ENCODE measurements at places on chromosomes 3 and 15.

DNA sequence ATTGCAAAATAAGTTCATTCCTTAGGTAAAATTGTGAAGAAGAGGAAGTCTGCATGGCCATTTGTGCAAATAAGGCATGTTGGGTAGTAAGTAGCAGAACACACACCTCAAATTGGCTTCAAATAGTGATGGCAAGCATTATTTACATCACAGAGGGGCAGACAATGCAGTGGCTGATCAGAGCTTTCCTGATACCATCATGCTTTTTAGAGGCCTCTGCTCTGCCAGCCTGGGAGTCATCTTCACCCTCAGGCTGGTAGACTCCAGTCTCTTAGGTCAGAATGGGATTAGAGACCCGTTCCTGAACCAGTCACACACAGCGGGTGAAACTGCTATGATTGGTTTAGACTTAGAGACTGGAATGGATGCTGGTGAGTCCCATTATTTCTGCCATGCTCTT is 396.0 kb upstream of the MCTP2 start:
- DNase-seq, result no peak

GRCh38 chr15:68252925-68253534 is 23.5 kb upstream of the CLN6 start:
- DNase-seq, result peak; percentile 69

- DNase-seq, result no peak
Observed at GRCh38 chr3:13161771-13162535, 88.7 kb upstream of the IQSEC1 start.

DNA sequence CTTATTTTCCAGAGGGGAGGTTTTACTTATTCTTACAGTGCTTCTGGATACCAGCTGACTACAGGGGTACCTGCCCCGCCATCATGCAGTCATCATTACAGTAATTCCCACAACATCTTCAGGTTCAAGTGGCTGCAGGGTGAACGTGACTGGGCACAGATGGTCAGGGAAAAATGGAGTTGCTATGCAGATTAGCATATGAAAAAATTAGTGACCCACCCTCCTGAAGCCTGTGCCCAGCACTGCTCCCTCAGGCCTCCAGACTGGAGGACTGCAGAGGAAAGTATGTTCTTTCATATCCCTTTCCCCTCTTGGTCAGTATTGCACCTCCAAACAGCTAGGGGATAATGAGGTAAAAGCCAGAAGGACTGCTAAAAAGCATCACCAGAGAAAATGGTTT is 937.9 kb downstream of the TUSC7 start:
- DNase-seq, result no peak

- no peak for DNase-seq
Observed at GRCh38 chr3:101203411-101203810, 117.0 kb downstream of the IMPG2 start.

- DNase-seq, result no peak
Observed at GRCh38 chr3:186971578-186971977, 41.3 kb downstream of the ST6GAL1 start.

DNA sequence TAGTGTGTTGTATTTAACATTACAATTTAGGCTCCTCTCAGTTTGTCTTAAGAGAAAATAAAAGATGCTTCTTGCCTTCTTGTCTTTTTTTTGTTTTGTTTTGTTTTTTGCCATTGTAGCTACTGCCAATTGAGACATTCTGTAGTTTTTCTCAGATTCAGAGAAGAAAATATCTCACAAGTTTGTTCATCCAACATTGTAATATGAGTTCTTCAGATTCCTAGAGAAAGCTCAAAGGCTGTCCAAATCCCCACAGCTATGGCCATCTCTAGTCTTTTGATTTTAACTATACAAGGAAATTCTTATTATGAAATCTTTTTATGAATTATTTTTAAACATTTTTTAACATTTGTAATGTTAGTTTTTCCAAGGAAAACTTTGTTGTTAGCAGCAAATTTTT is 264.7 kb downstream of the RBMS3 start:
- DNase-seq, result no peak

DNA sequence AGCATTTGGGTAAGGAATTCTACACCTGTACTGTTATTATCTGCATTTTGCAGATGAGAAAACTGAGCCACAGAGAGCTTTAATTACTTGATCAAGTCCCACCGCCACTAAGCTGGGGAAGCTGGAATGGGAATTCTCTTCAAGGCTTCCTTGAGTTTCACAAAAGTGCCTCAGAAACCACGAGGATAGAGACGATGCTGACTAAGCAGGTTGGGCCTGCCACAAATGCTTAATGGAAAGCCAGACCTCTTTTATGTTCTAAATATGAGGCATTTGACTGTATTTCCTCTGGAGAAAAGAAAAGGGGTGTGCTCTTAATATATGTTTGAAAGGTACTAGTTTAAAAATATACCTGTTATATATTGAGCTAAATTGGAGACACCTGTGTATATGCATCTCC is 34.7 kb downstream of the ADAMTS9 start:
- no peak for DNase-seq

DNA sequence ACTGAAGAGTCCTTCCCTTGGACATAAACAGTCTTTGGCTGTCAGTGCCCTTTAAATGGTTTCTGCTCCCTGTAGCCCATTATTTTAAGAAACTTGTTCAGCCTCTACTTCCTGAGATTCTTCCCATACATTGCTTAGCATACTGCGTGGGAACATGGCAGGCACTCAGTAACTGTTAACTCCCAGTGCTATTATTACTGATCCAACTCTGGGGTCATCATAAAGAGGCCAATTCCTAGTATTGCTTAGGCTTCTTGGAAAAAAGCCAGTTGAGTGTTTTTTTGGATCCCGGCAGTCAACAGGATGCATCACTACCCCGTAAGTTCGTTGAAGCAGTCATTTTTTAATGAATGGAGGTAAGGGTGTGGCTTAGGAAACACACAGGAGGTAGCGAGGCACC is 206.2 kb upstream of the ADAMTS9 start:
- no peak for DNase-seq

- DNase-seq, result no peak
Observed at GRCh38 chr15:100150906-100151305, 190.9 kb downstream of the ADAMTS17 start.

DNA sequence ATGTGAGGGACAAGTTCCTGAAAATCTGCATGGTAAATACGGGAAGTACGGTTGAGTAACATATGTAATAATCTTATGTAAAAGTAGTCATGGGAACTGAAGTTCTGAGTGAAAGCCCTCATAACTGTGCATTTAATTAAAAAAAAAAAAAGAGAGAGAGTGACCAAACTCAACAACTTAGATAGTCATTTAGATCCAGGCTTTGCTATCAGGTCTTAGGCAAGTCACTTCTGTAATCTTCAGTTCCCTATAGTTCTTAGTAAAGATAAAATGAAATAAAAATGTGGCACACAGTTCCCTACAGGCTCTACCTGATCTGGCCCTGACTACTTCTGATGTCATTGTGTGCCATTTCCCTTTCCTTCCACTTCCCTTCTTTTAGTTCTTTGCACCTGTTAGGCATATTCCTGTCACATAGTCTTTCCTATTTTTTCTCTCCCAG is 15.0 kb downstream of the RNF111 start:
- no peak for DNase-seq

DNA sequence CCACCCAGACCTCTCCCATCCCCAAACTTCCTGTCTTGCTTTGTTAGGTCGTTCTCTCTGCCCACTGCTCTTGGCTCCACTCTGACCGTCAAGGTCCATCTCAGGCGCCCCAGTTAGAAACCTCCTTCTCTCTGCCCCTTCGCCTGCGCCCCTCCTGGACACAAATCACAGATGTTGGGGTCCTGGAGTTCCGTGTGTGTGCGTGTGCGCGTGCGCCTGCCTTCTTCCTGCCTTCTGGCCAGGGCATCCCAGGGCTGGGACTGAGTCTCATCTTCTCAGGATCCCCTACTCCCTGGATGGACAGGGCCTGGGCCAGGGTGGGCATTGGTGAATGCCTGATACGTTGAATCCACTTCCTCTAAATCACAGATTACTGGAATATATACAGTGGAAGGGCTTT is 869 bp downstream of the ACSBG1 start:
- DNase-seq, result no peak

DNA sequence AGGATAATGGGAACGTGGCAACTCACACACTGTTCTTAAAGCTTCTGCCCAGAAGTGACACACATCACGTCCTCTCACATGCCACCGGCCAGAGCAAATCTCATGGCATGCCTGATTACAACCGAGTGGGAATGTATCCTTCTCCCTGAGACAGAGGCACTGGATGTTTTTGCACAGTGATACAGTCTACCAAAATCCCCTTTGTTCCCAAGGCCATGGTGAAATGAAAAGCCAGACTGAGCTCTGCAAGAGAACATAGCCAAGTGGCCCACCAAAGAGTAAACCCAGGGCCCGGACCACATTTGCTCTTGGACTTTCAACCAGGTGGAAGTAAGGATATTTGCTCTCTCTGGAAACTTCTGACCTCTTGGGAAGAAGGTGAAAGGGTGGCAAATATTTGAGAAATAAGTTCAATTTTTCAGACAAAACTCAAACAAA is 186.2 kb upstream of the STT3B start:
- DNase-seq, result no peak

DNA sequence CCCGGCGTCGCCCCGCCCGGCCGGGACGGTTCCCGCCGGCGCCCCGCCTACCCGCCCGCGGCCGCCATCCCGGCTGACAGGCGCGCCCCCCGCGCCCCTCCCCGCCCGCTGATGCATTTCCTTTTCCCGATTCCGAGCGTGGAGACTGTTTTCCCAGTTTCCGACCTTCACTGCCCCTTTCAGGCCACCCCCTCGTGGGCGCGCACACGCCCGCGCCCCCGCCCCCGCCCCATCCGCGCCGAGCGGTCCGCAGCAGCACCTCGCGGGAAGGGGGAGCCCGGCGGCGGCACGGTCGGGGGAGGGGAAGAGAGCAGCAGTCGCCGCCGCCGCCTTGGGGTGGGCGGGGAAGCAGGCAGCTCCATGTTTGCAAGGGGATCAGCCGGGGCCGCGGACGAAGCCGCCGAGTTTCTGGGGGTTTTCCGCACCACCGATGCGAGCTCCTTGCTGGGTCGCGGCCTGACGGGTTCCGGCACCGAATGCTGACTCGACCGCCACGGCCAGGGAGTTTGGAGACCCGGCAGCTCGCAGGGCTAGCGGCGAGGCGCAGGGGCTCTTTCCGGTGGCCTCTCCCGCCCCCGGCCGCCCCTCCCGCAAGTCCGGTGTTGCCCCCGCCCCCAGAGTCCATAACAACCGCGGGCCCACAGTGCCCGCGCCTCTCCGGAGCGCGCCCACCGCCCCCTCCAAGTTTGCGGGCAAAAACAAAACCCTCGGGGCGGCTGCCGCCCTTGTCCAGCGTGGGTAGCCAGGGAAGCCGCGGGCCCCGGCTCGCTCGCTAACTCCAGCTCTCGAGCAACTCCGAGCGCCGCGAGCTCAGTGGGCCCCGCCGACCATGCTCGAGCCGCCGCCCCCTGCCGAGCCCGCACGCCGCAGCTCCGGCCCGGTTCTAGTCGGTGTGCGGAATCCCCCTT is 3.2 kb upstream of the SIN3A start:
- peak; percentile 87 for DNase-seq

GRCh38 chr3:182239316-182239715 is 527.6 kb downstream of the SOX2 start:
- DNase-seq, result no peak

GRCh38 chr3:58585994-58586393 is 8.8 kb upstream of the FAM107A start:
- no peak for DNase-seq

DNA sequence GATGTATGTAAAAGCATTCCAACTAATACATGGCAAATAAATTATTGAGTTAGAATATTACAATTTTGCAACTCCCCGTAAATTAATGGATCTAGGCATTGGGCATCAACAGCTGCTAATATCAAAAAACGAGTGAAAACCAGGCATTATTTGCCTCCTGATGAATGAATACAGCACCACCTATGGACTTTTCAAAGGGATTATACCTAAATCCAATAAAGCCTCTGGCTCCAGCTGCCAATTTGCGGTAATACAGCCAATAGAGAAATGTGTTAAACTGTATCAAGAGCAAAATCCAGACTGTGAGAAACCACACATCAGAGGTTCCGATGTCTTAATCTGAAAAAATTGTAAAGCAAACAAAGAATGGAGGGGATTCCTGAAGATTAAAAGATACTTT is 16.3 kb upstream of the A4GNT start:
- no peak for DNase-seq
